HCEC 1CT (cell line): ENCODE measurements at places on chromosomes 1 and 21.

DNA sequence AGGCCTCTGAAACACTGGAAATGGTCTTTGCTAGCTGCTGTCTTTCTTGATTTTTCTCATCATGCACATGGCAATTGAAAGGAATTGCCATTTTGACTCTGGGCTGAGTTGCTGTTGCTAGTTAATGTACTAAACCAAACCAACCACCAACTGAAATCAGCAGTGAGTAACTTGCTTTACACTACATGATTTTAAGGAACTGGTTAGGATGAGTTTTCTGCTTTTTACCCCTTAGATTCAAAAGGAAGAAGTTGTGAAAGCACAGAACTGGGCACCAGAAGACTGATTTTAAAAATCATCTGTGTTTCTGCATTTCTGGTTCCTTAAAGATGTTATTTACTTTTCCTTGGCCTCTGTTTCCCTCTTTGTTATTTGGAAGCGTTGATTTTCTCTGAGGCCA, 361.9 kb downstream of the HLX start:
- DNase-seq, result no peak

DNA sequence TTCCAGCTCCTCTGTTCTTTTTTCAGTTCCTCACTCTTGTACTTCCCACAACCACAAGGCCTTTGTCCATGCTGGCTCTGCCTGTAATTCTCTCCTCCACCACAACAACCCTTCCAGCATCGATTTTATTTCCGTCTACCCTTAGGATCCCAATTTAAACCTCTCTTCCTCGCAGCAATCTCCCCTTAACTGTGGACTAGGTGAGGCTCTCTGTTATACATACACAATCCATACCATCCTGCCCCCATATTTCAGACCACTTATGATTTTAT, 90.4 kb upstream of the ZC3H11B start:
- no peak for DNase-seq

GRCh38 chr1:42807056-42807668, 9.8 kb upstream of the ERMAP start:
- no peak for DNase-seq

- DNase-seq, result no peak
Observed at GRCh38 chr1:111271464-111271801, 19.2 kb upstream of the CHIA start.

DNA sequence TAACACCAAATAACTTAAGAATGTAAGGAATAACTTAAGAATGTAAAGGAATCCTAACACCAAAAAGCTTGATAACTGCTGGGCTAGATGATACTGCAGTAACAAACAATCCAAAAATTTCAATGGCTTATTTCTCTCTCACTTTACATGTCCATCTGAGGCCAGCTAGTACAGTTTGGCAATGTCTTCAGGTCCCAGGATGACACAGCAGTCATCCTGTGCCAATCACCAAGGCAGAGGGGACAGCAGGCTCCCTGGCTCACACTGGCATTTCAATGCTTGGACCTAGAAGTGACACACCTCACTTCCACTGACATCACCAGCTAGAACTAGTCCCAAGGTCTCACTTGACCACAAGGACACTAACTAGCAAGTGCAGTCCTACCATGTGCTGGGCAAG, 15.3 kb downstream of the DNAJC11 start:
- DNase-seq, result peak; percentile 31

- no peak for DNase-seq
Observed at GRCh38 chr1:204266504-204267034, 52.8 kb upstream of the GOLT1A start.

- DNase-seq, result no peak
Observed at GRCh38 chr1:233112186-233113008, 162.0 kb downstream of the NTPCR start.

- DNase-seq, result peak; percentile 48
Observed at GRCh38 chr1:206738370-206739366, 31.9 kb upstream of the IL19 start.

GRCh38 chr1:20829946-20830345, 42.8 kb upstream of the HP1BP3 start:
- no peak for DNase-seq

GRCh38 chr1:3716351-3716750, 35.9 kb upstream of the CCDC27 start:
- DNase-seq, result no peak

- no peak for DNase-seq
Observed at GRCh38 chr1:47104816-47105215, 32.4 kb upstream of the CYP4A22 start.
